Hepatocyte (in vitro differentiated cells): ENCODE measurements at places on chromosomes 12 and 14.

DNA sequence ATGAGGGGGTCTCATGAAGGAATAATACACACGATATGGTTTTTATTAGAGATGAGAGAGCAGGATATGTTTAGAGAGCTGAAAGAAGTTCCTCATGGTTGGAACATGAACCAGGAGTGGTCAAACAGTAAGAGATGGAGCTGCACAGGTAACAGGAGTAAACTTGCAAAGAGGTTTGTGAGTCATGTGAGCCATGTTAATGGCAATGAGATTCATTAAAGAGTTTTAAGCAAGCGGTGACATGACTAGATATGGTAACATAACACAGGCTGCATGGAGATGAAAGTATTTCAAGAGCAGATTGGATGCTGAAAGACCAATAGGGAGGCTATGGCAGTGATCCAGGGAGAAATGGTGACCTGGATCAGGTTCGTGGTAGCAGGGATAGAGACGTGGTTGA lies 62.6 kb upstream of the SSTR1 start:
- no peaks in the 10 kb centered on the region for H3K27me3 ChIP-seq
- no peak overlapping the region for H3K27ac ChIP-seq
- H3K4me1 ChIP-seq = no peaks in the 10 kb centered on the region
- H3K4me3 ChIP-seq = no peak overlapping the region

DNA sequence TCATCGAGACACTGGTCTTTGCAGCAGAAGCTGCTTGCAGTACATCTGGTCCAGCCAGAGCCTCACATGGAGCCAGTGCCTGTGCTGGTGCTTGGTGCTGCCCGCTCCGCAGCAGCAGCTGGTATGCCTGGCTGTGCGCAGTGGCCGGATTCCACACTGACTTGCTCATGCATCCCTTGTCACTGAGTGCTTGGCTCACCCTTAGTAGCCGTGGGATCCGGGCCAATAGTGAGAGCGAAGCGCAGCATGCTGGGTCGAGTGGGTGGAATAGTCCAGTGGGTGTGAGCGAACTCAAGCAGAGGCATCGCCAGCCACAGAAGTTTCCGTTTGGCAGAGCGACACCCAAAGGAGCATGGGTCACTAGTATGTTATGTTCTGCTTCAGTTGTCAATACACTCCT lies 10.1 kb upstream of the FBXO33 start:
- H3K27ac ChIP-seq = no peak overlapping the region
- no peaks in the 10 kb centered on the region for H3K4me1 ChIP-seq
- no peak for DNase-seq
- H3K4me3 ChIP-seq = no peak overlapping the region
- no peaks in the 10 kb centered on the region for H3K36me3 ChIP-seq

DNA sequence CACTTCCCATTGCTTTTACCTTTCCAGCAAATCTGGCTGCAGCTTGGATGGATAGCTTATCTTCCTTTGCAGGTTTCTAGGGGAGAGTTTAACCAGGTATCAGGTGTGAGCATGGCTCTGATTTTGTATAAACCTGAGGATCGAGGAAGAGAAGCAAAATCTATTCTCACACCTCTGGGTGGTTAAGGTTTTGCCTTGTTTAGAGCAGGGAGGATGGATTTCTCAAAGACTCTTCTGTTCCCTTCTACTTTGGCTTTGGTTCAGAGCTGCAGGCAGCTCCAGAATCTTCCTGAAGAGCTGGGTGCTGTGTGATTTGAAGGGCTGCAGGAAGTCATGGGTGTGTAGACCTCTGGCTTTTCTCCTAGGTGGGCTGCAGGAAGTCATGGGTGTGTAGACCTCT lies 1.7 kb downstream of the JDP2 start:
- H3K4me3 ChIP-seq = peak overlapping the region; percentile 94
- no peaks in the 10 kb centered on the region for H3K36me3 ChIP-seq
- H3K4me1 ChIP-seq = peaks cover 46% of the 10 kb centered on the region
- DNase-seq = no peak

GRCh38 chr14:45867046-45867894 lies 614.3 kb upstream of the MIS18BP1 start:
- H3K4me3 ChIP-seq = no peak overlapping the region
- DNase-seq = no peak
- no peaks in the 10 kb centered on the region for H3K4me1 ChIP-seq
- no peaks in the 10 kb centered on the region for H3K27me3 ChIP-seq

DNA sequence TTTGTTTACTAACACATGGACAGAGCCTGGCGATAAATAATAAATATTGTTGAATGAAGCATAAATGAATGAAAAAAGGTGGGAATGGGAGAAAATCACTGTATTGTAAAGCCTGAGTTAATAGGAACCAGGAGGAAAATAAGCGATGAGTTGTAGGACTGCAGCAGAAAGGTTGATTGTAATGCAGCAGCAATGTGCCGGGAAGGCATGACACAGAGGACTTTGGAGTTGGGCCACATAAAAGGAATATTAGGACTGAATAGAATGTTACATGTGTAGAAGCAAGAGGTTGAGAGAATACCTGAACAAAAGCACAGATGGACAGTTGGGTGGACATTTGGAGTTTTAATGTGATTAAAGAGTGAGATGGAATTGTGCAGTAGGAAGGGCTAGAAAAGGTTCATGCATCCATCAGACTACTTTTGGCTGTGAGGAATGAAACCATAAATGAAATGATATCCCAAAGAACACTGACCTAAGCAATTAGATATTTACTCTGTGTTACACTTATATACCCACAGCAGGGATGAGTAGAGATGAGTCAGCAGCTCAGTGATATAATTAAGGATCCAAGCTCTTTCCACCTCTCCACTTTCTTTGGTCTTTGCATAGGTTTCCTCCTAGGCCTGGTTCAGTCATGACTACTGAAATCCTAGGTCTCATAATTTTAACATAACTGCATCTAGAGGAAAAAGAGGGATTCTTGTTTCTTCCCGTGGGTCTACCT lies 55.4 kb downstream of the CCER1 start:
- H3K4me1 ChIP-seq = no peaks in the 10 kb centered on the region
- no peak overlapping the region for H3K27ac ChIP-seq
- DNase-seq = no peak
- no peak overlapping the region for H3K4me3 ChIP-seq

DNA sequence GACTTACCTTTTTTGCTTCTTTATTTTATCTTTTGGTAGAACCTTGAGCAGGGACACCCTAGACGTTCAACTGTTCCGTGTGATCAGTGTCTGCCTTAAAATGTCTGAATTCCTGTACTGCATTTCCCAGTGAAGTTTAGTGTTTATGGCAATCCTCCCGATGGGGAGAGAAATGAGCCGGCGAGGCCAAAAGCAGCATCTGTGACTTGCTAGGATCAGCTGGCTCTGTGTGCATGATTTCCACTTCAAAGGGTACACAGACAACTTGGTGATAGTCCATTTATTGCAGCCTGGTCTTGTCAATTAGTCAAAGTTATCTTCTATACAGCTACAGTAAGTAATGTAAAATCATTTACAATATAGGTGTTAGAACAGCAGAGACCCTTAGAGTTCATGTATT lies 768.5 kb downstream of the DIO2 start:
- H3K27me3 ChIP-seq = no peaks in the 10 kb centered on the region
- no peak overlapping the region for H3K27ac ChIP-seq
- H3K36me3 ChIP-seq = no peaks in the 10 kb centered on the region
- H3K4me1 ChIP-seq = no peaks in the 10 kb centered on the region
